ENCODE measurements at places on chromosomes 16 and 17.
A peak's percentile ranks its signal among the peaks of the same experiment; 100 is the strongest.

GRCh38 chr17:46179375-46179999 is 13.7 kb downstream of the KANSL1 start:
- DNase-seq, result no peak

DNA sequence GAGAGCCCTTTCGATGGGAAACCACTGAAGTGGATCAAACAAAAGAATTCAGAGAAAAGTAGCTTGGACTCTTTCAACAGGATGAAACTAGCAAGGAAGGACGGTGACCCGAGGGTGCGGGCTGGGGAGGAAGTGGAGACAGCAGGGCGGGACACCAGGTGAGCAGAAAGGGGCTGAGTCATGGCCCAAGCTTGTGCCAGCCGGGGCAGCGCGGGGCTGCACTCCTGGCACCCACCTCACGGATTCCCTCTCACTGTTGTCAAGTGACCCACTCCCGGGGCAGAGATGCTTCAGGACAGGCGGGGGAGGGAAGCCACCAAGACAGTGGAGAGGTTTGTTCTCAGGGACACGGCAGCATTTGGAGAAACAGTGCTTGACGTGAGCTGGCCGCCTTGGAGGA is 10.7 kb upstream of the RNF222 start:
- DNase-seq, result no peak

DNA sequence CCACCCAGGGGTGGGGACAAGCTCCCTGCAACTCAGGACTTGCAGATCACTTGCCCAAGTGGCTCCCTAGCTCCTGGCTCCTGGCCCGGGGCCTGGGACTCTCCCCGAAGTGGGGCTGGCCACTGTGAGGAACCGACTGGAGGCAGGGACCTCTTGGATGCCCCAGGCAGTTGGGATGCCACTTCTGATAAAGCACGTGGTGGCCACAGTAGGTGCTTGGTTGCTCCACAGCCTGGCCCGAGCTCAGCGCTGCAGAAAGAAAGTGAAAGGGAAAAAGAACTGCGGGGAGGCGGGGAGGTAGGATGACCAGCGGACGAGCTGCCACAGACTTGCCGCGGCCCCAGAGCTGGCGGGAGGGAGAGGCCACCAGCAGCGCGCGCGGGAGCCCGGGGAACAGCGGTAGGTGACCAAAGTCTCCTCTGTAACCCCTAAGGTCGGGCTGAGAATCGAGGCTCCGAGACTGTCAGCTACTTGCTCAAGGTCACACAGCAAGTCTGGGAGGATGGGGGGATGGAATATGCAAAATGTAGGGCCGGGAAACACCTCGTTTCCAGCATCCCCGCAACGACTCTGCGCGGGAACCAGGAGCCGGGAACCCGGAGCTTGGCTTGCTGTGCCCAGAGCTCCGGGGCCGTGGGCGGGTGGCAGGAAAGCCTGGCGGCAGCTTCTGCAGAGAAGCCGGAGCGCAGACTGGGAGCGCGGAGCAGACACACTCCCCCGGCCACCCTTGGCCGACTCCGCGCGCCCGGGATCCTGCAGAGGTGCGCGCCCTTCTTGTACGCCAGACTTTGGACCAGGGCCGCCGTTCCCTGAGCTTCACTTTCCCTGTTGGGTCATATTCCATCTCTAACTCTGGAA is 1.9 kb downstream of the CIITA start:
- DNase-seq, result peak; percentile 81

GRCh38 chr17:51120357-51120738 is 320 bp downstream of the SPAG9 start:
- DNase-seq, result peak; percentile 66

DNA sequence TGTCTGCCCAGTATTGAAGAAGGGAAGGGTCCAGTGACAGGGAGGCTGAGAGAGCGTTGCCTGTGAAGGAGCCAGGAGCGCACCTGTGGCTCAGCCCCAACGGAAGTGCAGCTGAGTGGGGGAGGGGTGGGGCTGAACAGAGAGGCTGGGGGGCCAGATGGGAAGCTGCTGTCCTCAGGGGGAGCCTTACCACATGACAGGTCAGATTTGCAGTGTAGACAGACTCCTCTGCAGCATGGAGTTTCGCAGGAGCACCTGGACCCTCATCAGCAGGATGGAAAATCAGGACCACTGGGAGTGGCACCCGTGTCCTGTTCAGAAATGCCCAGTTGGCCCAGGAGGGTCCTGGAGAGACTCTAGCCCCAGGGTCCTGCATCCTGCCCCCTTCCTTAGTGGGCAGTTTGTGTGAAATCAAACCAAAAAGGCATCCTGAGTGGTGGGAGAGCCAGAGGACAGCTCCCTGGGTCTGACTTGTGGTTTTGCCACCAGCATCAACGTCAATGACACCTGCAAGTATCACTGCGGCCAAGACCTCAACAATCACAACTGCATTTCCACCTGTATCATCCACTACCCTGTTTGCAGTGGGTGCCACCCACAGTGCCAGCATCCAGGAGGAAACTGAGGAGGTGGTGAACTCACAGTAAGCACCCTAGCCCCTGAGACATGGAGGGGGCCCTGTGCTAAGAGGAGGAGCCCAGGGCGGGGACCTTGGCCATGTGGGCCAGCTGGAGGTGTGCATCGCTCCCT is 7.8 kb downstream of the CD300A start:
- DNase-seq, result no peak

DNA sequence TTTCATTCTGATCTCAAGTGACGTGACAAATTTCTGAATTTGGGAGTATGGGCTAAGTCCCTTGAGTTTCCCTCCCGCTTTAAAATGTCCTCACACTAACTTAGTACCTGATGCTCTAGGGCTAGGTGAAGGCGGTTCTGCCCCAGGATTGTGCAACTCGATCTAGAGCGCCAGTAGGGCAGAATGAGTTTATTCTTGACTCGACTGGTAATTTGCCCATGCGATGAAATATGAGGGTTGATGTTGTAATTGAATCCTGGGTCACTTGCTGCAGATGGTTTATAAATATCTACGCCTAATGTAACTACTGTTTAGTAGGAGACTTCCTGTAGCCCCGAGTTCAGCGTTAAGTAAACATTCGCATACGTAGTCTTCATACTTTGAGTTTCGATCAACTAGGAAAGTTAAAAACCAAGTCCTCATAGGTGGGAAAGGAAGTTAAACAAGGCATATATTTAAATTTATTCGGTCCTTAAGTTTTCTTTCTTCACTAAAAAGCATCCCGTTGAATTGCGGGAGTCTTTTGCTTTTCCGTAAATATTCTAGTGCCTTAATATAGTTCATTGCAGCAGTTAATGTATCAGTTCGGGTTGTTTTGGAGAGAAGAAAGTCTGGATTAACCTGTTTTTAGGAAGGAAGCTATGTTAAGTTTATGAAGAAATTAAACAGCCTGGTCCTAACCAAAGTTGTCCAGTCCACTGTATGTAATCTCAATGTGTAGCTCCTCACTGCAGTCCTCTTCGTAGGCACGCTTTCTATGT is 1.6 kb downstream of the CTCF start:
- DNase-seq, result no peak

Data from natural killer cell treated with Interleukin-12 subunit alpha and Interleukin-12 subunit beta and Interleukin-15 and Interleukin-18, amount 100 ng/mL, for 72 hours (primary cell).